Lung (tissue), 17 donors: ENCODE measurements at places on chromosomes 5 and 9.

- no peak overlapping the region for H3K27ac ChIP-seq
- no peak for DNase-seq
- no peaks in the 10 kb centered on the region for H3K36me3 ChIP-seq
- no peak overlapping the region for H3K4me3 ChIP-seq
Measured at GRCh38 chr9:109346904-109347303, 26.0 kb upstream of the EPB41L4B start.

DNA sequence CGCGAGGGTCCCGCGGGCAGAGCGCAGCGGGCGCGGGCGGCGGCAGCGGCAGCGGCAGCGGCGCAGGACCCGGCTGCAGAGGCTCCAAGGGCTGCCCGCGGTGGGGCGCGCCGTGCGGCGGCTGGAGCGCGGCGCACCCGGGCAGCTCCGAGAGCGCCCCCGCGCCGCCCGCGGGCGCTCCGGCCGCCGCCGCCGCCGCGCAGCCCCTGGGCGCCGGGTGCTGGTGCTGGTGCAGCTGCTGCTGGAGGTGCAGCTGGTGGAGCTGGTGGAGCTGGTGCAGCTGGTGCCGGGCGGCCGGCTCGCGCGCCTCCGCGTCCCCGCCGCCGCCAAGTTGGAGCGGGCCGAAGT, 644 bp downstream of the IER5L start:
- peaks cover 4% of the 10 kb centered on the region for H3K4me1 ChIP-seq
- no peaks in the 10 kb centered on the region for H3K27me3 ChIP-seq
- DNase-seq, result no peak
- no peaks in the 10 kb centered on the region for H3K36me3 ChIP-seq
- H3K27ac ChIP-seq, result peak overlapping the region; percentile 95
- H3K4me3 ChIP-seq, result peak overlapping the region; percentile 89

DNA sequence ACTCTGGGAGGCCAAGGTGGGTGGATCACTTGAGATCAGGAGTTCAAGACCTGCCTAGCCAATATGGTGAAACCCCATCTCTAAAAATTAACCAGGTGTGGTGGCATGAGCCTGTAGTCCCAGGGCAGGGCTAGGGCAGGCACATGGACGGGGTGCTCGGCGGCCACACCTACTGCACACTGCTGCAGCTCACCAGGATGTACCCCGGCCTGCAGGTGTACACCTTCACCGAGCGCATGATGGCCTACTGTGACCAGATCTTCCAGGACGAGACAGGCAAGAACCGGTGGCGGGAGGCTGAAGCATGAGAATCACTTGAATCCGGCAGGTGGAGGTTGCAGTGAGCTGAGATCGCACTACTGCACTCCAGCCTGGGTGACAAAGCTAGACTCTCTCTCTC, 3.2 kb downstream of the ST6GALNAC4 start:
- DNase-seq, result no peak
- no peaks in the 10 kb centered on the region for H3K27me3 ChIP-seq
- H3K36me3 ChIP-seq, result peaks cover 2% of the 10 kb centered on the region
- H3K4me3 ChIP-seq, result no peak overlapping the region

DNA sequence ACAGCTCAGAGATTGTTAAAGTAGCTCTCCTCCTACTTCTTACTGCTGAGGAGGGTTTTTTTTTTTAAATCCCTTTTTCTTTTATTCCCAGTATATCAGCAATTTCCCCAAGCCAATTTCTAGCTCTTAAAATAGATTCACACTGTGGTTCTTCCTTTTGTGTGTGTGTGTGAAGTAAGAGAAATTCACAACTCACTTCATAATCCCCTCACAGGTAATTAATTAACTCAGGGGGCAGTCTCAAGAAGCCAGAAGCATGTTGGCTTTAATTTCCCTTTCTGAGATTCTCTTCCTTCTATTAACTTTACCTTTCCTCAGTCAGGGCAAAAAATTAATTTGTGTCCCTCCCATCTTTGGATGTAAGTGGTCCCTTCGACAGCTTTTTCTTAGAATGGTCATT, 71.0 kb upstream of the HMHB1 start:
- H3K27ac ChIP-seq, result no peak overlapping the region
- H3K4me1 ChIP-seq, result peaks cover 5% of the 10 kb centered on the region
- H3K4me3 ChIP-seq, result no peak overlapping the region
- H3K27me3 ChIP-seq, result no peaks in the 10 kb centered on the region

GRCh38 chr5:180026320-180026719, 45.2 kb downstream of the RNF130 start:
- H3K27ac ChIP-seq, result no peak overlapping the region
- peak; percentile 28 for DNase-seq
- H3K4me1 ChIP-seq, result no peaks in the 10 kb centered on the region
- H3K4me3 ChIP-seq, result no peak overlapping the region

- no peaks in the 10 kb centered on the region for H3K36me3 ChIP-seq
- H3K4me3 ChIP-seq, result no peak overlapping the region
- no peaks in the 10 kb centered on the region for H3K27me3 ChIP-seq
- DNase-seq, result peak; percentile 42
- H3K27ac ChIP-seq, result no peak overlapping the region
Measured at GRCh38 chr5:93088592-93089389, 492.2 kb downstream of the NR2F1-AS1 start.

DNA sequence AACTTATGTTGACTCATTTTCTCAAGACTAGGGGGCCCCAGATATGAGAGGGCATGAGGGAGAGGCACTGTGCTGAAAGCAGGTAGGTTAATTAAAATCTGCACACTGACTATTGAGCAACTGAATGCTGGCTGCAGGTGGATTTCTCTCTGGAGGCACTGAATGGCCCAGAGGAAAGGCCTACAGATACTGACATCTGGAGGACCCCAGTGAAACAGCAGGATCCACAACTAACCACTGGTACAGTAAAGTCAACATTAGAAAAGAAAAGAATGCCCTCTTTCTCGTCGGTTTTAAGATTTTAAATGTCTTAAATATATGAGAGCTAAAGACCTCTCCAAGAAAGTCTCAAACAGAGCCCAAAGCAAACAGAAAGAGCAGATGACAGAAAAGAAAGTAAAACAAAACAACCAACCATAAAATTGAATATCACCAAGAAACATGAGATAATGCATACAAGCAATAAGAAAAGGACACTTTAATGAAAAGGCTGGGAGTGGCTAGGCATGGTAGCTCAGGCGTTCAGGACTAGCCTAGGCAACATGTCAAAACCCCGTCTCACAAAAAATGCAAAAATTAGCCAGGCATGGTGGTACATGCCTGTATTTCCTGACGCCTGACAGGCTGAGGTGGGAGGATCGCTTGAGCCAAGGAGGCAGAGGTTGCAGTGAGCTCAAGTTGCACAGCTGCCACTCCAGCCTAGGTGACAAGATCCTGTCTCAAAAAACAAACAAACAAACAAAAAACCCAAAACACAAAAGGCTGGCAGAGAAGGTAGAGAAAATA, 43.3 kb downstream of the PUM3 start:
- no peak overlapping the region for H3K27ac ChIP-seq
- DNase-seq, result no peak
- no peaks in the 10 kb centered on the region for H3K4me1 ChIP-seq

GRCh38 chr9:34957492-34958410, at the start of gene PHF24:
TSS of gene PHF24 (plus strand) at chr9:34958285. CDS start at chr9:34971299, 13,014 bp downstream.
- H3K4me1 ChIP-seq, result no peaks in the 10 kb centered on the region
- H3K4me3 ChIP-seq, result peak within 1 kb of the TSS; percentile 49
- no peaks in the 10 kb centered on the region for H3K36me3 ChIP-seq

GRCh38 chr9:99137225-99137624, 32.3 kb downstream of the TGFBR1 start:
- H3K4me1 ChIP-seq, result no peaks in the 10 kb centered on the region
- H3K4me3 ChIP-seq, result no peak overlapping the region
- DNase-seq, result no peak
- H3K36me3 ChIP-seq, result no peaks in the 10 kb centered on the region

- no peak overlapping the region for H3K4me3 ChIP-seq
- H3K36me3 ChIP-seq, result no peaks in the 10 kb centered on the region
- peaks cover 47% of the 10 kb centered on the region for H3K4me1 ChIP-seq
- H3K27me3 ChIP-seq, result no peaks in the 10 kb centered on the region
Measured at GRCh38 chr5:61600123-61600444, 268.0 kb downstream of the ZSWIM6 start.
